Dorsolateral prefrontal cortex (tissue), 122 donors: ENCODE measurements at places on chromosomes 6 and 20.

- no peak for DNase-seq
Measured at GRCh38 chr6:90534337-90535025, 52.4 kb downstream of the MAP3K7 start.

DNA sequence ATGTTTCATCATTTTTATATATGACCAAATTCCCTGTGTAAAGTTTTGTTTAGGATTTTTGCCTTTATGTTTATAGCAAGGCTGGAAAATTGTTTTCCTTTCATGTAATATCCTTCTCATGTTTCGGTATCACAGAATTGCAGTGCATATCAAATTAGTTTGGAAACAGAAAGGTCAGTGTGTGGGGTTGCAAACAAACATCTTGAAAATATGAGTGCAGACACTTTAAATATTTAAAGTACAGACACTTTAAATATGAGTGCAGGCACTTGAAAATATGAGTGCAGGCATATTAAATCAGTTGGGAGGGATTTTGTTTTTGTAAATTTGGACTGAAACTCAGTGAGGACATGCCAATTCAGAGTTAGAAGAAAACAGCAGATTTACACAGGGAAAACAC lies 6.5 kb downstream of the SLPI start:
- DNase-seq = no peak

DNA sequence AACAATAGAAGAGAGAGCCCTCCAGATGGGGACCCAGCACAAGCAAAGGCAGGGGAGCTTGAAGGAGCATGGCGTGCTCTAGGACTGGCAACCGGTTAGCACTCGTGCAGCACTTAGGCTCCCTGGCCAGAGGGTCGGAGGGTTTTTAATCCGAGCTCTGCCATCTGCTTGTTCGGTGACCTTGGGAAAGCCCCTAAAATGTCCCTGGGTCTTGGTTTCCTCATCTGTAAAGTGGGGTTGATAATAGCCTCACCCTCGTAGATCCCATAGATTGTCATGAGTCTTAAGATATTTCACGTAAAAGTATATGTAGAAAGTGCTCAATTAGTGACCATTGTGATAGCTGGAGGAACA lies 16.6 kb upstream of the HCK start:
- DNase-seq = no peak

GRCh38 chr20:61980647-61981583 lies 84.8 kb downstream of the TAF4 start:
- DNase-seq = no peak

DNA sequence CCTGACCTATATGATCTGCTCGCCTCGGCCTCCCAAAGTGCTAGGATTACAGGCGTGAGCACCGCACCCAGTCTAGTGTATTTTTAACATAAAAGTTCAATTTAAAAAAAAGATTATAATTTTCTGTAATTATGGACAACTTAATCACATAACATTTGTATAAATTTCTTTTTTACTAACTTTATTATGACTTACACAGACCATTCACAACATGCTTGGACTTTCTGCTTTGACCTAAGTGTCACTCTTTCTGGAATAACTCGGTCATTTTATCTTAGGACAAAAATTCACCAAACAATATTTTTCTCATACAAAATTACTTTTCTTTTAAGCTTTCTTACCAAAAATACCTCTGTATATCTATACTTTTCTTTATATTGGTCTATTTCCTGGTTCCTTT lies 15.4 kb upstream of the IL22RA2 start:
- DNase-seq = no peak

- no peak for DNase-seq
Measured at GRCh38 chr6:42777126-42777822, 4.6 kb upstream of the BICRAL start.

DNA sequence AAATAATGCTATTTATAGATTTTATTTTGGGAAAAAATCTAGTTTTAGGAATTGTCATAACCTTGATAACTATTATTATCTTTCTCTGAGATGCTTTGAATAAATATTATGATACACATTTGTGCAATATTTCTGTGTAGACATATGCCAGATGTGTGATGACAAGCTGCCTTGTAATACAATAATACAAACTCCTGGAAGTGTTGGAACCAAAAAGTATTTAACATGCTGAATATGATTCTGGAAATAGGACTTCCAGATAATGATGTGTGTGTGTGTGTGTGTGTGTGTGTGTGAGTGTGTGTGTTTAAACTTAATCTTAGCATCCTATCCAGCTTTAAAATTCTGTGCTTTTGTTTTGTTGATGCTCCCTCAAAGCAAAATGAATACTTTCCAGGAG lies 233.6 kb downstream of the ADGRB3 start:
- no peak for DNase-seq

GRCh38 chr6:75612434-75612833 lies 10.8 kb downstream of the SENP6 start:
- no peak for DNase-seq

GRCh38 chr6:158610319-158610968 lies 34.1 kb downstream of the DYNLT1 start:
- DNase-seq = no peak

DNA sequence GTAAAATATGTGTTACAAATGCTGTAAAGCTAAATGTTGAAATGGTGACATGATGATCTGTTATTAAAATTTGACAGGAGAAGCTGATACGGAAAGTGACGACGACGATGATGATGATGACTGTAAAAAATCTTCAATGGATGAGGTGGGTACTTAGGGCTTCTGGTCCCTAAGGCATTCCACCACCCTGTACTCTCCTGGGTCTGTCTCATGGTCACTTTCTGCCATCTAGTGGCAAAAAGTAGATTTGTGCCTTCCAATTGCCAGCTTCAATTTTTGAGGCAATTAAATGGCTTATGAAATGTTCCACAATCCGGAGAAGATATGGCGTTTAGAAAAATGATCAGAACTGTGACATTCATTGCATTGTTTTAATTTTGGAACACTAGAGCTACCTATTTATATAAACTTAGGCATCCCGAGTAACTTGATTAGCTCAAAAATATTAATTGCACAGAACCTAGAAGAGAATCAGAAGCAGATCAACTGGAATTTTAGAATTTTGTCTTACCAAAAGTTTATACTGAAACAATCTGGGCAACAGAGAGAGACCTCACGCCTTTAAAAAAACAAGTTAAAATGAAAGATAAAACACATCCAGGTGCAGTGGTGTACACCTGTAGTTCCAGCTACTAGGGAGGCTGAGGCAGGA lies 346.5 kb upstream of the PLCB4 start:
- no peak for DNase-seq

DNA sequence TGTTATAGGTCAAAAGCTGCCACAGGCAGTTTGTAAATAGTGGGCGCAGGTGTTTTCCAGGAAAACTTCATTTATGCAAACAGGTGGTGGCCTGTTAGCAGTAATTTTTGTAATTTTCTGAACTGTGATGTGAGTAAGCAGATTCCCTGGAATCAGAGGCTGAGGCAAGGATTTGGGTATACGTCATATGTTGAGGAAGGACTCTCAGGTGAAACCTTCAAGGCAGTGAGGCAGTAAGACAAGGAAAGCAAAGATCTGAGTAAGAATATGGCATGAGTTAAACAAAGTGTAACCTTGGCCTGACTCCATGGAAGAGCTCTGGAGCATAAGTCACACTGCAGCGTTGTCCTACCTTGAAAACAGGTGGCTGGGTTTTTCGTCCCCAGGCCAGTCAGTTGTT lies 291.1 kb upstream of the BTBD3 start:
- no peak for DNase-seq

DNA sequence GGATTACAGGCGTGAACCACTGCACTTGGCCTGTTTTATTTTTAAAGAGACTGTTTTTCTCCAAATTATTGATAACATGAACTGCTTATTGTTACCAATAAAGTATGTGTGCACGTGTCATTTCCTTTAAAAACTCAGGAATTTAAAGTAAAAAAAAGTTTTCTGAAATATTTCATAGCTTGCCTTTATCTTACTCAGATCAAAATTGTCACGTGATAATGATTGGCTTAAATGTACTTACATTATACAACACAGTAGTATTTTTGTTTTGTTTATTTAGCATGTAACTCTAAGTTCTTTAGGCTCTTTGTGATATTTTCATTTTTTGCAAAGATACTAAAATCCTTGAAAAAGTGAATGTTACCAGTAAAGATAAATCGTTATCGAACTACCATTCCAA lies 174.1 kb downstream of the ZFAND3 start:
- no peak for DNase-seq

DNA sequence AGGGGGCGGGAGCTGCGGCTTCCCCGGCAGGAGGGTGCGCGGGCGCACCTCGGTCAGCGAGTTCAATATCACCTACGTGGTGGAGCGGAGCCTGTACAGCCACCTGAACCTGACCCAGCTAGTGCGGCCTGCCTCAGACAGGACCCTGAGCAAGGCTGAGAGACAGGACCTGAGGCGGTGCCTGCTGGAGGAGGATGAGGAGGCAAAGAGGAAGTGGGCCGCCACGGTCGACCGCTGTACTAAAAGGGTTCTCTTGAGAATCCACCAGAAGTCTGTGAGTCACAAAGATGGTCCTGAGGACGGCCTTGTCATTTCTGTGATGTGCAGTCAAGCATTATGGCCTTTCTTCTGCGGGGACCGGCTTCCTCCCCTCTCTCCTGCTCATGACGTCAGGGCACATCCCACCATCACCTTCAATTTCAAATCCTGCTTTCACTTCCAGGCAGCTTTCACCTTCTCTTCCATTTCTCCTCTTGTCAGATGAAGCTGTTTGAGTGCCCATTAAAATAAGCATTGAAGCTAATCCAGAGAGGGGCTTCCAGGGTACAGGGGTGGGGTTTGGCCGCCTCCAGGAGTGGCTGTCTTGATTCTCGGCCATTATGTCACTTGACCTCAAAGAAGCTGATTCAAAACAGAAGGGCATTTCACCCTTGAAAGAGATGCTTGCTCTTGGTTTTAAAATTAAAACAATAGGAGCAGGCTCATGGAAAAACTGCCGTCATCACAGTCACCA lies 177.6 kb downstream of the SASH1 start:
- no peak for DNase-seq

GRCh38 chr6:133309579-133309978 lies 68.4 kb downstream of the EYA4 start:
- no peak for DNase-seq

- no peak for DNase-seq
Measured at GRCh38 chr20:37821696-37822095, 81.2 kb upstream of the VSTM2L start.

DNA sequence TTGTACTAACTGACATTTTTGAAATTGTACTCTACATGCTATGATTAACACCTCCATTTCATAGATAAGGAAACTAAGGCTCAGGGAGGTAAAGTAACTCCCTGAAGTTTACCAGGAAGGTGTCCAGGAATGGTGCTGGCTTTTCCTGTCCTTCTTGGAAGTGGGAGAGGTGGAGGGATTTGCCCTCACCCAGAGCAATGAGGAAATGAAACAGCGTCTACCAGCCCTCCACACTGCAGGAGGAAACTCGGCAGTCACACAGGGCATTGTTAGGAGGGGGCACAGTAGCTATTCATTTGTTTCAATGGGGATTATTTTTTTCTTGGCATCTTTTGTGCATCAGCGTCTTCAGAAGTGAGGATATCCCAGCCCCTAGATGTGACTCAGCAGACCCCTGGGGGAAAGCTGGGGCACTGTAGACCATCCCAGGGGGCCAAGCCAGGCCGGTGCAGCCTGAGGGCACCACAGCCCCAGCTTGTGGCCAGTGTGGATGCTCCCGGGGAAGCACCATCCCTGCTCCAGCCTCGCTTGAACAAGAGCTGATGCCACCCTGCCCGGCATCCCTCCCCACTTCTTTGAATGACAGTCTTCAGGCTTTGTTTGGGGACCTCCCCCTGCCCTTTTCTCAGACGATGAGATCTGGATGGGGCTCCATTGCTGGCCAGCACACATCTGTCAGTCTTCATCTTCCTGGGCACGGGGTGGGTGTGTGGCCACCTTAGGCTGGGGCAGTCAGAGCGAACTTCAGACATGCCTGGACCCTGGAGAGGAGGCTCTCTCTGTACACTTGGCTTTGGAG lies 224.4 kb upstream of the PMEPA1 start:
- DNase-seq = no peak

GRCh38 chr6:99236010-99236409 lies 113.5 kb downstream of the FAXC start:
- no peak for DNase-seq

GRCh38 chr6:113048741-113049140 lies 701.6 kb downstream of the RFPL4B start:
- no peak for DNase-seq

DNA sequence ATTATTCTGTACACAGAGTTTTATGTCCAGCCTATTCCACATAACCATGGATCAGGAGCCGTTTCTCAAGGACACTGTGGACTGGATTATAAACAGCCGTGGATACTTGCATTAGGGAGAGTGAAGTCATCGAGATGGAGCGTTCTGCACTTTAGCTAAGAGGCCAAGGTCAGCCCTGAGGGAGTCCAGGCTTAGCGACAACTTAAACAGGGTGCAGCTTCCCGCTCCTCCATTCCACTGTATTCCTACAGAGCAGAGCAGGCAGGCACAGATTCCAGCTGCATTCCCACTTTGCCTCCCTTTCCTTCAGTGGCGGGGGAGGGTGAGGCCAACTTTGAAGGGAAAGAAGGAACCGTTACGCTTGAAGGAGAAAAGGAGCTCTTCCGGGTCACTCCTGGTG lies 59.5 kb downstream of the RAMACL start:
- no peak for DNase-seq

GRCh38 chr6:119147101-119148053 lies 68.9 kb upstream of the FAM184A start:
- peak; percentile 41 for DNase-seq

DNA sequence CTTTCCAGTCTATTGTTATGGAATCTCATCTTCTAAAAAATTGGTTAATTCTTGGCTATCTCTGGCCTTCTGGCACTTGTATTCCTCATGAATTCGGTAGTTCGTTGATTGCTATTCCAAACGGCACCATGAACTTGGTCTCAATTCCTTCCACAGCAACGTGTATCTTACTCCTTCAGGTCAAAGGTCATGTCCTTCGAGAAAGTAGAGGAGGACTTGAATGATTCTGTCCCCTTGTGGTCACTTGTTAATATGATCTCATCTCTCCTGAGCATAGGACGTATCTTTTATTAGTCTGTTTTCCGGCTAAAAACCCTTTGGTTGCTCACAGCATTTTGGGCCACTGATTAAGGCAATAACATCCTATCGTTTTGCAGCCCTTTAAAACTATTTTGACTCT lies 9.4 kb downstream of the TLDC2 start:
- no peak for DNase-seq

GRCh38 chr6:71134929-71135642 lies 153.5 kb upstream of the OGFRL1 start:
- no peak for DNase-seq

GRCh38 chr6:76682842-76683241 lies 610.4 kb upstream of the IMPG1 start:
- DNase-seq = no peak

GRCh38 chr6:106473812-106474211 lies 113.3 kb downstream of the CRYBG1 start:
- DNase-seq = no peak
